ENCODE measurements at places on chromosomes 13 and 19.

DNA sequence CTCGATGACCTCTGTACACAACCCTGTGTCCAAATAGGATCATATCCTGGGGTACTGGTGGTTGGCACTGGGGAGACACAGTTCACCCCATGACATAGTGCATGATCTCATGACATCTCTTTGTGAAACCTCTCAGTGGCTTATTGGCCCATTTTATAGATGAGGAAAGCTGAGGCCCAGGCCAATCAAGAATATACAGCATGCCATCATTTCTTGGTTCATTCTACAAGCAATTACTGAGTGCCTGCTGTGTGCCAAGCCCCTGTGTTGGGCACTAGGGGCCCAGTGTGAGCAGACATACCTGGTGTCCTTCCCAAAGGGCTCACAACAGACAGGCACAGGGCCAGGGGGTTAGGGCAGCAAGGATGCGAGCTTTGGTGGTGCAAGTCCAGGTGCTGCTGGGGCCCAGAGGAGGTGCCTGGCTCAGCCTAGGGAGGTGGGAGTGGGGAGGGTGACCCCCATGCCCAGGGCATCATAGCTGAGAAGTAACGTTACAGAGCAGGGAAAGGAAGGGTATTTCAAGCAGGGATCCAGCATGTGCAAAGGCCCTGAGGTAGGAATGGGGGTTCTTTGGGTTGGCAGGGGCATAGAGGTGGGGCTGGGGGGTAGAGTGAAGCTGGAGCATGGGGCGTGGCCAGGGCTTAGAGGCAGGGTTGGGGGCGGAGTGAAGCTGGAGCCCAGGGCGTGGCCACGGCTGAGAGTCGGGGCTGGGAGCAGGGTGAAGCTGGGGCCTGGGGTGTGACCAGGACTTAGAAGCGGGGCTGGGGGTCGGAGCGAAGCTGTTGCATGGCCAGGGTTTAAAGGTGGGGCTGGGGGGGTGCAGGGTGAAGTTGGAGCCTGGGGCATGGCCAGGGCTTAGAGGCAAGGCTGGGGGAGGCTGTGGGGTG, 20.7 kb downstream of the COLGALT1 start:
- DNase-seq: no peak

GRCh38 chr19:10352764-10353671, 13.6 kb upstream of the ICAM3 start:
- no peak for DNase-seq

GRCh38 chr19:55447421-55448174, 4.5 kb upstream of the SHISA7 start:
- DNase-seq: peak; percentile 44

DNA sequence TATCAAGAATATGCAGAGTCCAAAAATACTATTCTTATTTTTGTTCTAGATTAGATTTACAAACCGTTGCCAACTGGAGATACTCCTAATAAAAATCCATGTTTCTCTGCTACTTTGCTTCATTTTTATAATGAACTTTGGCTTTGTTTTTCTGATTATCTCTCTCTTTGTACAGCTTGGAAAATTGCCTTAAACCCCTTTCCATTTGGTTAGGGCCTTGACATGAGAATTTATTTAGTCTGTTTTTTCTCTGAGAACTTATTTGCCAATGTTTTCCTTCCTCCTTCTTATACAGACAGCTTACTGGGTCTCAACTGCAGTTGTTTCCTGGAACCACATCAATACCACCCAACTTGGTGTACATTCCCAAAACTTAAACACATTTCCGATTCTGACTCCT, 555.4 kb downstream of the SLITRK6 start:
- DNase-seq: no peak

- DNase-seq: no peak
Measured at GRCh38 chr19:12752056-12752781, 628 bp downstream of the BEST2 start.

DNA sequence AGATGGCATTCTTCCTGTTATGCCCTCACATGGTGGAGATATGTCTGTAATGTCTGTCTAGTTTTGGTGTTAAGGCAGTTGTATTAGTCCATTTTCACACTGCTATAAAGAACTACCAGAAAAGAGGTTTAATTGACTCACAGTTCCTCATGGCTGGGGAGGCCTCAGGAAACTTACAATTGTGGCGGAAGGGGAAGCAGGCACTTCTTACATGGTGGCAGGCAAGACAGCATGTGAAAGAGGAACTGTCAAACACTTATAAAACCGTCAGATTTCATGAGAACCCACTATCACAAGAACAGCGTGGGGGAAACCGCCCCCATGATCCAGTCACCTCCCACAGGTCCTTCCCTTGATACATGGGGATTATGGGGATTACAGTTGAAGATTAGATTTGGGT, 3.2 kb downstream of the ZNF441 start:
- DNase-seq: no peak

GRCh38 chr19:13799669-13800068, 4.4 kb downstream of the ZSWIM4 start:
- DNase-seq: no peak

GRCh38 chr13:50078895-50079654, 63.8 kb downstream of the KCNRG start:
- DNase-seq: no peak

- DNase-seq: no peak
Measured at GRCh38 chr13:26024558-26024957, 27.3 kb downstream of the SHISA2 start.

DNA sequence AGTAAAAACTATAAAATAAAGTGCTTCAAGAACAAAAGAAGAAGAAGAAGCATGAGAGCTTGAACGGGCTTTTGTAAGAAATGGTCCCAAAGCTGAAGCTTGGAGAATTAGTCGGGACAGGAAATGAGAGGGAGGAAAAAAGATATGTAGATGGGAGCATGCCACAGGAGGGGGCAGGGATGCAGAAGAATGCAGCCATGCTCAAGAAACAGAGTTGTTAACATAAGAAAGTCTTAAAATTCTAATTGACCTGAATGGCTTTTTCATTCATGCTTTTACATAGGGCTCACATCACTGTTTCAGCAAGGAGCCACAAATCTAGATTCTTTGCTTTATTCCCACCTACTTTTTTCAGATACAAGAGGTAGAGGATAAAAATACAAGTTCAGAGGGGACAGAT, 27.7 kb upstream of the NBEA start:
- DNase-seq: no peak

DNA sequence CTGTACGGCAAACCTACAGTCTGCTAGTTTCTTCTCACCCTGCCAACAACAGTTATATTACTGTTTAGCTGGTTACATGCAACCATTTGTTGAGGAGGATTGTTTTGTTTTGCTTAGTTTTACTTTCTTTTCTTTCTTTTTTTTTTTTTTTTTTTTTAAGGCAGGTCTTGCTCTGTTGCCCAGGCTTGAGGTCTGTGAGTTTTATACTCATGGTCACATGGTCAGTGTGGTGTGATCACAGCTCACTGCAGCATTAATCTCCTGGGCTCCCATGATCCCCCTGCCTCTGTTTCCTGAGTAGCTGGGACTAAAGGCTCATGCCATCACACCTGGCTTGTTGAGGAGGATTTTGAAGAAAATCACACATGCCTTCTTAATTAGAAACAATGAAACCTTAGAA, 505.6 kb downstream of the GPC5 start:
- no peak for DNase-seq

GRCh38 chr13:95643571-95643935, 953 bp downstream of the DZIP1 start:
- DNase-seq: no peak

DNA sequence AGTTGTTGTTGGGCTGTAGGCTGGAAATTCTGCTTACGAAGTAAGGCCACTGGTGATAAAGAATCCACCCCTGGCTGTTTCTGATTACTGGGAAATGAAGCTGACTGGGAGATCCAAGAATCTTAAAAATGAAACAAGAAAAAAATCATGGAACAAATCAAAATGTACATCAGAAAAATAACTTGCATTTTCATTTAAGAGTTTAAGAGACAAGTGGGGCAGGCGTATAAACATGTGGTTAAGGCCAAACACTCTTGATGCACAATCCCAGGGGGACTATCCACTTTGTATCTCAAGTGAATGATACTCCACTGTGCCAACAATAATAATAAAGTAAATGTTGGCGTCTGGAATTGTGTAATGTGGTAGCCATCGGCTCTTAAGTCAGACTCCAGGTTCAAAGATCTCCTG, 24.6 kb downstream of the ZMYM5 start:
- no peak for DNase-seq

GRCh38 chr19:10776900-10777650, 58.9 kb downstream of the TMED1 start:
- DNase-seq: no peak

DNA sequence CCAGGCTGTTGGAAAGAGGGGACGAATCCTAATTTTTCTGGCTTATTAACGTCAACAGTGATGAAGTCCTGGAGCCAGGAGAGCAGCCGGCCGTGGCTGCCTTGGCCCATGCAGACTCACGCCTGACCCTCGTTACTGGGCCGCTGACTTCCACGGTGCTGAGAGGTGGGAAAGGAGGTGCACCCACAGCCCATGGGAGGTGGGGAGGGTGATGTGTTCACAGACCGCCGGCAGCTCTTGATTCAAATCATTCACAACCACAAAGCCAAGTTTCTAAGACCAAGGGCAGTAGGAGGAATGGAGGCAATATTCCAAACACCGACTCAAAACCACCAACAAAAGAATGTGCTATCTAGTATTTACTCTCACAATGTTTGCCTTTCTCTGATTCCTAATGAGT, 24.3 kb downstream of the COL4A2 start:
- no peak for DNase-seq

DNA sequence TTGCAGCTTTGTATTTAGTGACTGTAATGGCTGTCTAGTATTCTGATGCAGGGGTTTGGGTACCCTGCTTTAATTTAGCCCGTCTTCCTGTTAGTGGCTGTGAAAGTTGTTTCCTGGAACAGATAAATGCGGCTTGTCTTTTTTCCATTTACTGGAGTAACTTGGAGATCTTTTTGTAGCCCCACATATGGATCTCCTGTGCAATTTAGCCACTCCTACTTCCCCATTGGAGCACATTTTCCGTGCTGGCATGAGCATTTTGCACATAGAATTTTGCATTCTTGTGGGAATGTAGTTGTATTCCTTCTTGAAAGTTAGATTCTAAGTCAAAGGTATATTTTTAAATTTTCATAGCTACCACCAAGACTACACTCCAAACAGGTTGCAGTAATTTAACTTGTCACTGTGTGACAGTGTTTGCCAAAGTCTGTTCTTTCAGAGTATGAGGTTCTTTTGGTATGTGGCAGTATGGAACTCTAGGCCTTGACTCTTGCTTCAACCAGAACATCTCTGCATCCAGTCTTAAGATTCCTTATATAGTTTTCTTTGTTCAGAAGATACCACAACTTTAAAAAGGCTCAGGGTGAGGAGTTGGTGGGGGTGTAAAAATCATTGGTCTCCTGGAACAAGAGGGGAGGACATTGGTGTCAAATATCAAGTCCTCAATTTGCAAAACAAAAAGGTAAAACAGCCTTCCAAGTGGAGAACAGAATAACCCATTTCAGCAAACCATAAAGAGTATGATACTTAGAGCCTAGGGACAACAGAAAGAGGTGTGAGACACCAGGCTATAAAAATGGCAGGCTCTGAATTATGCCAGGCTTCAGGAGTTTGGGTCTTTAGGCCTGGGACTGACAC, 21.1 kb upstream of the CCDC97 start:
- no peak for DNase-seq

DNA sequence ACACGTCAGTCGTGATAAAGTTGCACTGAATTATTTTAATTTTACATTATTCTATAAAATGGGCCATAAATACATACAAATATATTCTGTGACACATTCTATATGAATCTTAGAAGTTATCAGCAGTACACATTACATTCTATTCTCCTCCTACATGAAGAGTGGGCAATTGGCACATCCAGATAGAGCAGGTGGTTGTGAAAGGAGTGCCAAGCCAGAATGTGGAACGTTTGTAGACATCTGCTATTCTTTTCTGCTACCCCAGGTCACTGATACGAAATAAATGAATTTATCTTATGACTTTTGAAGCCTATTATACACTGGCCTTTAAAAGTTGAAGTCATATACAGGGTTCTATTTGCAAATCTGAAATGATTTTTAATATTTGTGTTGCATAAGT, 373.2 kb downstream of the PCDH17 start:
- DNase-seq: no peak

GRCh38 chr19:58562122-58563033, 4.0 kb upstream of the UBE2M start:
- no peak for DNase-seq

DNA sequence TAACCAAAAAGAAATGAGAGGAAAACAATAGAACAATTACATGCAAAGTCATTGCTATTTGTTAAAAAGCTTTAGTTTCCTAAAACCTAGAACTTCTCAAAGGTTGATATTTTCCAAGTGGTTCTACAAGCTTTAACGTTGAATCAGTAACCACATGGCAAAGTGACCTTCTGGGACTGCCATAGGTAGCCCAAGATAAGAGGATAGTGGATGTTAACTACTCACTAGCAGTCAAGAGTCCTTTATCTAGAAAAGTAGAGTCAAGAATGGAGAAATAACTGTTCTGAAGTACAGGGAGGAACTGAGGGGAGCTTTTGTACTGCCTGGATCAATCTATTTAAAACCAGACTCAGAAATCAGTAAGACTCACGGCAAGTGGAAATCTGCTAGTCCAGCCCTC, 9.9 kb upstream of the SLC46A3 start:
- no peak for DNase-seq

GRCh38 chr13:28490061-28490460, 4.9 kb downstream of the FLT1 start:
- DNase-seq: no peak

DNA sequence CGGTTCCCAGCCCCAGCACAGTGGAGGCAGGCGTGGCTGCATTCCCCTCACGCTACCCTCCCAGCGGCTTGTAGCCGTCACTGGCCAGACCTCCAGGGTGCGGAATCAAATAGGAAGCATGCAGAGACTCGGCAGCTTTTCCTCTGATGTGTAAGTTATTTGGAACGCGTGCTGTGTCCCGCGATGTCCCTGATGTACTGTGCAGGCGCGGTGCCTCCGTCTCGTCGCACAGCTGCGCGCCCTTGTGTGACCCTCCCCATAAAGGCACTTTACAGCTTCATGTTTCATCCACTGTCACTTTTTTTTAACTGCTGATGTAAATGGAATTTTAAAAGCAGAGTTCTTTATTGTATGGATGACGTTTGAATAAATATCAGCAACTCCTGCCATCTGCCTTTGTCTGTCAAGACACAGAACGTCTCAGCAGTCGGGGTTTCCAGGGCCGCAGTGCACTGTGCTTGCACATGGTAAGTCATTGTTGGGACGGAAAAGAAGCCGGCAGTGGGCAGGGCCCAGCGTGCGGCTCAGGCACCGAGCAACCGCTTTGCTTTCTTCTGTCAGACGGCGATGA, 7.3 kb upstream of the F7 start:
- DNase-seq: no peak

- DNase-seq: no peak
Measured at GRCh38 chr19:58364146-58364545, 1.6 kb upstream of the ZNF497 start.

- no peak for DNase-seq
Measured at GRCh38 chr19:39200803-39201115, 3.3 kb downstream of the SYCN start.

All from midbrain (tissue), 1 donor.